ENCODE measurements at places on chromosomes 2 and 18.

- DNase-seq = no peak
Observed at GRCh38 chr2:109213646-109214433, 84.8 kb downstream of the SH3RF3 start.

DNA sequence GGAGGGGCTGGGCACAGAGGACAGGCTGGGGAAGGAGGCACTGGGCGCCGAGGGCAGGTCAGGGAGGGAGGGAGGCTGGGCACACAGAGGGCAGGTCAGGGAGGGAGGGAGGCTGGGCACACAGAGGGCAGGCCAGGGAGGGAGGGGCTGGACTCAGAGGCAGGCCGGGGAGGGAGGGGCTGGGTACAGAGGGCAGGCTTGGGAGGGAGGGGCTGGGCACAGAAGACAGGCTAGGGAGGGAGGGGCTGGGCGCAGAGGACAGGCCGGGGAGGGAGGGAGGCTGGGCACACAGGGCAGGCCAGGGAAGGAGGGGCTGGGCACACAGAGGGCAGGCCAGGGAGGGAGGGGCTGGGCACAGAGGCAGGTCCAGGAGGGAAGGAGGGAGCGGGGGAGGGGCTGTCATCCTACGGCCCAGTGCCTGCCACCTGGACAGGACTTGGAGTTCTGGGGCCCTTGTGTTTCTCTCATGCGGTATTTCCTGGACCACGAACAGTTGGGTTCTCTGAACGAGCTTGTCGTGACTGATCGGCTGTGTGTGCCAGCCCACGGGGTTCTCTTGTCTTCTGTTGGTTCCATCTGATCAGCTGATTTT is 46.7 kb upstream of the KCNG2 start:
- no peak for DNase-seq

DNA sequence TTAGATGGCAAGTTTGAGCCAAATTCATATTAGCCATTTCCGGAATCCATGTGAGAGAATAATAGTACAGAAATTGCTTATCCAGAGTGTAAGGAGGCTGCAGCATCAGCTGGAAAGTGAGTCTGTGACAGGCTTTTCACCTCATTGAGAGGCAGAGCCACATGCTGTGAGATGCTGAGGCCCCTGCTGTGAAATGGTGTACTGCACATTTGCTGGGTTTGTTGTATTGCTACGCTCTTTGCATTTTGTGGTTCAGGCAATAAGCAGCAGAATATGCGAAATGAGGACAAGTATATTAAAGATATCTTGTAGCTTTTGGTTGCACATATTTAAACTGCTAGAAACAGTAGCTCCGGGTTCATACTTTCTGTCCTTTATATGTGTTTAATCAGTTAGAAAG is 37.0 kb downstream of the NABP1 start:
- DNase-seq = no peak

GRCh38 chr2:121037480-121037879 is 247.5 kb downstream of the TFCP2L1 start:
- no peak for DNase-seq

DNA sequence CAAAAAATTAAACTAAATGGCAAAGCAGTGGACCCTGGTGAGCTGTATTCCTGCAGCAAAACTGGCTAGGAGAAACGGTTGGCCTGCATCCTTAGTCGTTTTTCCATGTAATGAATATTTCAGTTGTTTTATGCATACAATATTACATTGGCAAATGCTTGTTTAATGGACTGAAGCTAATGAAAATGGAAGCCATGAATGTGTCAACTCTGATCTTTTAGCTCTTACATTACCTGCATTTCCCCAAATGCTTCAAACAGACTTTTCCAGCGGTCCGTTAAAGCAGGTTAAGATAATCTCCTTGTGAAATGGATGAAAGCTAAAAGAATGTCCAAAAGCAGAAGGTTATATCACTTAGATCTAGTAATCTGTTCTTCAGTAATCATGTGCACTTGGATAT is 686.3 kb upstream of the SETBP1 start:
- DNase-seq = no peak

Measured in DMS153 (cell line).